Bronchial smooth muscle cell (primary cell): ENCODE measurements at places on chromosomes 16 and 17. TPM values are rescaled to one million over a fixed set of nuclear protein-coding genes. Genes with fewer than 3 reads are reported as not detected.

Gene GFER
- 8.4 and 10.6 TPM in 2 replicates for total RNA-seq

Gene TPPP3
- total RNA-seq: 2.0 and 8.4 TPM in 2 replicates

Gene MYH11
- total RNA-seq: under 0.01 and 0.09 TPM in 2 replicates

Gene TEX19
- under 0.01 TPM in 1 of 2 replicates, not detected in the other for total RNA-seq

Gene CLEC18B
- 0.47 and 0.52 TPM in 2 replicates for total RNA-seq

Gene PRR15L
- not detected in 2 replicates for total RNA-seq

Gene VASN
- total RNA-seq: 57.5 and 98.9 TPM in 2 replicates

Gene HSF4
- total RNA-seq: 29.5 and 58.1 TPM in 2 replicates

Gene KRTAP3-1
- not detected in 2 replicates for total RNA-seq

Gene CCL4
- total RNA-seq: not detected in 2 replicates

Gene LAT
- 0.47 and 1.1 TPM in 2 replicates for total RNA-seq

Gene WFDC1
- total RNA-seq: 0.17 and 0.47 TPM in 2 replicates

Gene MPV17L
- total RNA-seq: 0.09 and 0.47 TPM in 2 replicates

Gene KCNJ12
- total RNA-seq: 0.32 and 1.5 TPM in 2 replicates

Gene SLC16A6
- total RNA-seq: 0.09 and 0.32 TPM in 2 replicates

Gene C1QL1
- 0.32 and 1.1 TPM in 2 replicates for total RNA-seq

Gene STRADA
- 17.3 and 19.7 TPM in 2 replicates for total RNA-seq

Gene TEDC2
- 0.34 and 1.1 TPM in 2 replicates for total RNA-seq

Gene C17orf67
- total RNA-seq: 0.32 and 0.60 TPM in 2 replicates

Gene PIP4K2B
- 30.1 and 51.9 TPM in 2 replicates for total RNA-seq

Gene SHISA6
- not detected in 2 replicates for total RNA-seq

Gene HP
- not detected in 2 replicates for total RNA-seq

Gene GLIS2
- 2.4 and 3.1 TPM in 2 replicates for total RNA-seq

Gene NEUROD2
- total RNA-seq: under 0.01 TPM in 1 of 2 replicates, not detected in the other

Gene TMC7
- total RNA-seq: 0.52 and 0.79 TPM in 2 replicates

Gene MPO
- total RNA-seq: 0.09 and 0.47 TPM in 2 replicates

Gene TP53TG3D
- total RNA-seq: 0.63 and 1.5 TPM in 2 replicates

Gene GRIN2A
- total RNA-seq: 0.32 TPM in 1 of 2 replicates, not detected in the other

Gene TNFRSF17
- not detected in 2 replicates for total RNA-seq

Gene KRT9
- not detected in 2 replicates for total RNA-seq

Gene PYCARD
- 105 and 171 TPM in 2 replicates for total RNA-seq

Gene EME1
- total RNA-seq: 0.52 and 0.79 TPM in 2 replicates

Gene TP53TG3
- total RNA-seq: 0.52 TPM in 1 of 2 replicates, not detected in the other

Gene TP53TG3F
- not detected in 2 replicates for total RNA-seq

Gene WNK4
- 0.09 and 0.32 TPM in 2 replicates for total RNA-seq

Gene TMEM220
- total RNA-seq: 3.3 and 5.2 TPM in 2 replicates

Gene RAB11FIP3
- total RNA-seq: 17.5 and 18.0 TPM in 2 replicates

Gene GRB7
- total RNA-seq: 0.16 TPM in 1 of 2 replicates, not detected in the other

Gene SMPD3
- under 0.01 and 0.09 TPM in 2 replicates for total RNA-seq

Gene P2RX5
- 0.43 and 1.1 TPM in 2 replicates for total RNA-seq

Gene DOK4
- 20.9 and 28.2 TPM in 2 replicates for total RNA-seq

Gene RHBDL1
- 3.9 and 5.0 TPM in 2 replicates for total RNA-seq

Gene KRT33B
- not detected in 2 replicates for total RNA-seq

Gene OR1F1
- total RNA-seq: not detected in 2 replicates

Gene SLFN13
- 1.3 and 2.1 TPM in 2 replicates for total RNA-seq

Gene ST6GALNAC2
- total RNA-seq: 1.0 and 1.4 TPM in 2 replicates

Gene PRSS33
- total RNA-seq: not detected in 2 replicates

Gene CCL14
- not detected in 2 replicates for total RNA-seq
